Stimulated activated CD8-positive, alpha-beta memory T cell treated with anti-CD3 and anti-CD28 coated beads, Interleukin-15, amount 100 ng/mL, for 1 hour (primary cell): ENCODE measurements at places on chromosomes 16 and 17.

DNA sequence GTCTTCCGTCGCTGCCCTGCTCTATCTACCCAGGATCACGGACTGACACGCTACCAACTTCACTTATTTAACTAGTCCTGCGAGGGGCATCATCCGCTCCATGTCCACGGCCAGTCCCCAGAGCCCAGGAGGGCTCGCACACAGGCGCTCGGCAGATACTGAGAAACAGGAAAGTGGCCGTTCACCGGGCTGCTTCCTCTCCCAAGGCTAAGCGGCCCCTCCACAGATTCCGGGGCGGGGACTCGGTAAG, 388 bp downstream of the OXLD1 start:
- DNase-seq: no peak

- DNase-seq: no peak
Measured at GRCh38 chr17:17570140-17570797, 21.2 kb downstream of the PEMT start.

- DNase-seq: no peak
Measured at GRCh38 chr17:62121025-62121730, 56.1 kb upstream of the MED13 start.

GRCh38 chr17:76547183-76547641, 7.4 kb downstream of the PRCD start:
- DNase-seq: peak; percentile 45

DNA sequence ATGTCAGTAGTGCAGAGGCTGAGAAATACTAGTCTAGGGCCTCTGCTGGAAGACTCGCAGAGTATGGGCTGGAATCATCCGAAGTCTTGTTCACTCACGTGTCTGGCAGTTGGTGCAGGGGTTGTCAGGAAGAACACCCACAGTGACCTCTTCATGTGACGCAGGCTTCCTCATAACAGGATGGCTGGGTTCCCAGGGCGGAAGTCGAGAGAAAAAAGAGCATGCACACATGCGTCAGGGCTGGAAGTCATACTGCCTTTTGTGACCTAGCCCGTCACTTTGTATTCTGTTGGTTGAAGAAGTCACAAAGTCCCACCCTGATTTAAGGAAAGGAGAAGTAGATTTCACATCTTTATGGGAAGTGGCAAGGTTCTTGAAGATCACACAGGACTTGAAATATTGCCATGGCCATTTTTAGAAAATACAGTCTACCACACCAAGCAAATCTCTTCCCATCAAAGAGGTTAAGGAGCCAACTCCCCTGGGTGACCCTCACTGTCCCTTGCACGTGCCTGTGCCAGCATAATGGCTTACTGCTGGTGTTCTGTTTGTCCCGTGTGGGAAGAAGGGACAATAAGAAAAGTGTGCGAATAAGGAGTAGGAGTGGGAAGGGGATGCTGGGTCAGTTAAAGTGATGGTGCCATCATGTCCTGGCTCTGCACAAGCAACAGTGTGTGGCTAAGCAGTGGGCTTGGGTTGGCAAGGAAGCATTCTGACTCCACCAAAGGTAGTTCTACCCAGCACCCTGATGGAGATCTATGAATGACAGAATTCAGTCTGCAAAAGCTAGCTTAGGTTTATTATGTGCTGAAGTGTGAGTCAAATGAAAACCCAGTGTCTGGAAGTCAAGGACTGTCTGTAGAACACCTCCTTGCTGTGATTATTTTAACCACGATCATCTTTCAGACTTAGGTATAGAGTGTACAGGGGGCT, 28.1 kb downstream of the HEATR3 start:
- no peak for DNase-seq

- no peak for DNase-seq
Measured at GRCh38 chr17:38653230-38653629, 21.5 kb downstream of the EPOP start.

- DNase-seq: no peak
Measured at GRCh38 chr17:29155227-29155965, 24.8 kb downstream of the MYO18A start.

DNA sequence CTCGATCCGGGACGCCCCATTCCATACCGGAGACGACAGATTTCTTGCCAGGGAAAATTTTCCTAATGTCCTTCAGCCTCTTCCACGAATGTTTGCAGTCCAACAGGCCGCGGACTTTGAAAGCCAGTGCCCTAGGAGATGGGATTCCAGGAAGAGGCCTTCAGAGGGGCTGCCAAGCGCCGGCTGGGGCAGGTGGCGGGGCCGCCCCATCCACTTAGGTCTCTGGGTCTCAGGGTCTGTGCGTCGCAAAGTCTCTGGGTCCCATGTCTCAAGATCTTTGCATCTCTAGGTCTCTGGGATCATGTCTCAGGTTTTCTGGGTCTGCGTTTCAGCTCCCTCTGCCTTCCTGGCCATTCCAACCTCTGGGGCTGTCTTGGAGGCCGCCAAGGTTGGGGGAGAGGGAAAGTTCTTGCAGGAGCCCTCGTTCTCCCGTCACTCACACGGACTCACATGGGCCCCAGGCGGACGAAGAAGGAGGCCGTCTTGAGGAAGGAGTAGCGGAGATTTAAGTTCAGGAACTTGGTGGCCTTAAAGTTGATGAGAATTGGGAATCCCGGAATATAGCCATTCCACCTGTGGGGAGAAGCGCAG, 7.2 kb downstream of the ALOX12B start:
- DNase-seq: no peak

DNA sequence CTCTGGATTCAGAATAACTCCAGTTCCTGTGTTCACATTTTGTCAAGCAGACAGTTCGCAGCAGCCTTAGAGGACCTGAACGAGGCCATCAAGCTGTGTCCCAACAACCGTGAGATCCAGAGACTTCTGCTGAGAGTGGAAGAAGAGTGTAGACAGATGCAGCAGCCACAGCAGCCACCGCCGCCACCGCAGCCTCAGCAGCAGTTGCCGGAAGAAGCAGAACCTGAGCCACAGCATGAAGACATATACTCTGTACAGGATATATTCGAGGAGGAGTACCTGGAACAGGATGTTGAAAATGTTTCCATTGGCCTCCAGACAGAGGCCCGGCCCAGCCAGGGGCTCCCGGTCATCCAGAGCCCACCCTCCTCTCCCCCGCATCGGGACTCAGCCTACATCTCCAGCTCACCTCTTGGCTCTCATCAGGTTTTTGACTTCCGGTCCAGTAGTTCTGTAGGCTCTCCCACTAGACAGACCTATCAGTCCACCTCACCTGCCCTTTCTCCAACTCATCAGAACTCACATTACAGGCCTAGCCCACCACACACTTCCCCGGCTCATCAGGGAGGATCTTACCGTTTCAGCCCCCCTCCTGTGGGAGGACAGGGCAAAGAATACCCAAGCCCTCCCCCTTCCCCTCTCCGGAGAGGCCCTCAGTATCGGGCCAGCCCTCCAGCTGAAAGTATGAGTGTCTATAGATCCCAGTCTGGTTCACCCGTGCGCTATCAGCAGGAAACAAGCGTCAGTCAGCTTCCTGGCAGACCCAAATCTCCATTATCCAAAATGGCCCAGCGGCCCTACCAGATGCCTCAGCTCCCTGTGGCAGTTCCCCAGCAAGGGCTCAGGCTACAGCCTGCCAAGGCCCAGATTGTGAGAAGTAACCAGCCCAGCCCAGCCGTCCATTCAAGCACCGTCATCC, 25.9 kb downstream of the CYB561 start:
- DNase-seq: no peak

DNA sequence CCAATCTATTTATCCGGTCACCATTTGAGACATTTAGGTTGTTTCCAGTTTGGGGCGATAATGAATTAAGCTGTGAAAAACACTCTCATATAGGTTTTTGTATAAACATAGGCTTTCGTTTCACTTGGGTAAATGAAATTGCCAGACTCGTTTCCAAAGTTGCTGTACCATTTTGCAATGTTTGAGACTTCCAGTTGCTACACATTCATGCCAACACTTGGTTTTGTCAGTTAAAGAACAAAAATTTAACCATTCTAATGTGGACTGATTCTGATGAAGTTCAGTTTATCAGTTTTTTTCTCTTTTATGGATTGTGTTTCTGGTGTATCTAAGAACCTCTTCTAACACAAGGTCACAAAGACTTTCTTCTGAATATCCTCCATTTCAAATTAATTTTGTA, 52.4 kb downstream of the YPEL2 start:
- DNase-seq: no peak

DNA sequence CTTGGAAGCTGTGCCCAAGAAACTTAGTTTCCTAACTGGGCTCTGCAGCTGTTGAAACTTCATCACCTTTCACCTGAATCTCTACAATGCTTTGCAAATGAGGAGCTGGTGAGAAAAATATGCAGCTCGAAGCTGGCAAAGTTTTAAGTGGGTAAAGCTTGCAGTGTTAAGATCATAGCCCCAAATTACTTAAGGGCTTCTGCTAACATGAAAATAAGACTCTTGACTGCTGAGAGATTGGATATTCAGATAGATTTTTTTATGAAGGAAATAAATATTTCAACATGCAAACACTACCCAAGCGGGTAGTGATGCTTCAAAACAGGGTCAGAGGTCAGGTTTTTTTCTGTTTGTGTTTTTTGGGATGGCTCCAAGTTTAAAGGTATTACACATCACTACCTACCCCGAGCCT, 278.7 kb downstream of the FTO start:
- DNase-seq: no peak

DNA sequence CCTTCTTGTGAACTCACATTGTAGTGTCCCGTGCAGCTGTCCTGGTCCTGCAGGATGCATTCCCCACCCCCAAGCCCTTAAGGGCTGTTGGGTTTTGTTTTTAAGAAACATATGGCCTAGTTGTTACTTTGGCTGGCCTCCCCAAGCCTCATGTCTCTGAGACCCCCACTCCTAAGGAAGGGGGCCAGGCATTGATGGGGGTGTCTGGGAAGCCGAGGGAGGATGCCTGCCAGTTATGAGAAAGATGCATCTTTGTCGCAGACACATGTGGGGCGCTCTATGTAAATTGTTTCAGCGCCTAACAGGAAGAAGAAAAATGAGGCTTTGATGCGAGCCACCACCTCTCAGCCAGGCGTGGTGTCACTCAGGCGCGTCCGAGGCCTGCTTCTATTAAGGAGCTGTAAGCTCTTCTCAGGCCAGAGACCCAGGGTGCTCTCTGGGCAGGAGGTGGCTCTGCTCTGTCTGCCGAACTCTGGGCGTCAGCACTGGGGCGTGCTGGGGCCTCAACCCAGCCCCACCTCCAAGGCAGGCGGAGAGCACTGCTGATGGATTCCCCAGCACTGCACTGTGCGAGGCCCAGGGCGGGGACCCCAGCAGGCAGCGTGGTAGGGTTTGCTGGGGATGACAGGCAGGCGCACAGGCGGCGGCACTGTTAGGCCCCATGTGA, 70.6 kb downstream of the SREBF1 start:
- no peak for DNase-seq

GRCh38 chr17:12290207-12290606, 269.5 kb downstream of the MAP2K4 start:
- no peak for DNase-seq

GRCh38 chr16:3654249-3654991, at the start of gene DNASE1:
DNASE1 (plus strand) TSS chr16:3654691; CDS start chr16:3655374, 683 bp downstream.
- DNase-seq: peak; percentile 14

DNA sequence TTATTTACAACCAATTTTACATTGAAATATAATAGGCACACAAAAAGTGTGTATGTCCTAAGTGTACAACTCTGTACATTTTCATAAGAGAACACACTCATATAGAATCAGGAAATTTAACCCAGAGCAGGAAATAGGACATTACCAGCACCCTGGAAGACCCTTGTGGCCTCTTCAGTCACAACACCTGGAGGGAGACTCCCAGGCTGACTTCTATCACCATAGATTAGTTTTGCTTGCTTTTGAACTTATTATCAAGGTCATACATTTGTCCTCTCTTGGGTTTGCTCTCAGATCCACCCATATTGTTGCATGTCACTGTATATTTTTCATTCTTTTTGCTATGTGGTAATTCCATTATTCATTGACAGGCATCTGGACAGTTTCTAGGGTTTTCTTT, 5.8 kb downstream of the RIPOR1 start:
- DNase-seq: no peak

DNA sequence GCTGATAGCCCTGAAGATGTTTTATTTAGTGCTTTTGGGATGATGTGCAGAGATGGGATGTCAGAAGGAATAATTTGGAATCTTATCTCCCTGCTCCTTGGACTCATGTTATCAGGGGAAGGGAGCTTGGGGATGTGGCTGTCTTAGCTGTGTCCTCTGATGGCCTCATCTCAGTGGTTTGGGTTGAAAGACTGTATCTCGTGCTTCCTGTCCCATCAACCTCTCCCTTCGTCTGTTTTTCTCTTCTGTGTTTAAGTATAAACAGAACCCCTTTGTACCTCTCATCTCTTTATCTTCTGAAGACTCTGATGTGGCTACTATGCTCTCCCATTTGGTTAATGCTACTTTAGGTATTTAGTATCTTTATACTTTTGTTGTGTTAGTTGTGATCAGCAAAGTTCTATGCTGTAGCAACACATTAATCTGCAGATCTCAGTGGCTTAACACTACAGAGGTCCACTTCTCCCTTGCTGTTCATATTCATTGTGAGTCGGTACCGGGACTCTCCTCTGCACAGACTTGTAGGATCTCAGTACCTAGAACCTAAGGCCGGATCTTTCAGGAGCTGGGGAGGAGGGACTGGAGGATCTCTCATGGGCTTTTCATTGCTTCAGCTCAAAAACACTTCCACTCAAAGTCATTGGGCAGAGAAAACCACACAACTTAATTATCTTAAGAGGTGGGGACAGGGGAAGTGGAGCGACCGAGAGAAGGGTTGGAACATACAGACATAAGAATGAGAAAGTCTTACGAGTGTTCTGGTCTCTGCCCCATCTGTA, 28.8 kb downstream of the PRKCA start:
- DNase-seq: no peak

DNA sequence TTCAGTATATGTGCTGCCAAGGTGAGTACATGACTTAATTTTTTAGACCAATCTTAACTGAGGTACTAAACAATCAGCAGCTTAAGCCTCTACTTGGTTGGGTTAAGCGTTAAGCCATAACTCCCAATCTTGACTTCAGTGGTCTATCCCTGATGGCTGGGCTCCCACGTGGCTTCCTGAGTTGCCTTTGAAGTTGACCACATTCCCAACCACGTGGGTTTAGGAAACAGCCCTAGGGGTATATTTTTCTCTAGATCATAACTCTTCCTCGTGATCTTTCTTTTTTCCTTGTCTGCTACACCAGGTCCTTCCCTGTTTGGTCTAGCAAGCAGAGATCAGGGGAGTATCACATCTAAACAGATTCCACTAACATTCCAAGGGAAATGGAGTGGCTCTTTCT, 20.1 kb upstream of the PIRT start:
- DNase-seq: no peak

DNA sequence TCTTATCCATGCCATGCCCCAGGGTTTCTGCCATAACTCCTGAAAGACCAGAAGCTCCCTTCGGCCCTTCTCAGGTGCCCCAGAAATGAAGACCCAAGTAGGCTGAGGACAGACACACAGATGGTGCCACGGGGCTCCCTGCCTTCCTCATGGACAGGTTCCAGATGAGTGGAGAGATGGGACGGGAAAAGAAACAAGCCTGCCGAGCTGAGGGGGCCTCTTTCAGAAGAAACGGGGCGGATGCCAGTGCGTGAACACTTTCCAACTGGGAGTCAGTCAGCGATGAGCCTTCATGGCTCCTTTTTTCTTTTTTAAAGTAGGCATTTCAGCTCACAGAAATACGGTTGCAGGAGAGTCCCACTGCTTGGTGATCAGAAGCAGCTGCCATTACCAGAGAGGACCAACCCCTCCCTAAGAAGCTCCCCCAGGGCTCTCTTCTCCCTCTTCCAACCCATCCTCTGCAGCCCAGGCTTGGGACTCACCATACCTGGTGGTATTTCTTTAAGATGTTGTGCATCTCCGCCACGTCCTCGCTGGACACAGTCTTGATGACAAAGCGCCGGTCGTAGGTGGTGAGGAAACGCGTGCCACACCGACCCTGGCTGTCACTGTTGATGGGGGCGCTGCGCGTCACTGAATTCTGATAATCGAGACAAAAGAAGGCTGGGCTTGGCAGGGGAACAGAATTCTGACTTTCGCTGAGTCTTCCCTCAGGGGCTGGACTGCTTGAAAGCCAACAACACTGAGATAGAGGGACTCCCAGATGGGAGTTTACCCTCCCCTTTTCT, 19.2 kb downstream of the PIP4K2B start:
- no peak for DNase-seq
